Tibial artery (tissue), 4 donors: ENCODE measurements at places on chromosomes 7 and 10.

GRCh38 chr10:47037654-47038425, 126.6 kb downstream of the PTPN20 start:
- H3K27me3 ChIP-seq: no peaks in the 10 kb centered on the region
- DNase-seq: no peak
- H3K4me1 ChIP-seq: no peaks in the 10 kb centered on the region
- no peak overlapping the region for H3K27ac ChIP-seq

DNA sequence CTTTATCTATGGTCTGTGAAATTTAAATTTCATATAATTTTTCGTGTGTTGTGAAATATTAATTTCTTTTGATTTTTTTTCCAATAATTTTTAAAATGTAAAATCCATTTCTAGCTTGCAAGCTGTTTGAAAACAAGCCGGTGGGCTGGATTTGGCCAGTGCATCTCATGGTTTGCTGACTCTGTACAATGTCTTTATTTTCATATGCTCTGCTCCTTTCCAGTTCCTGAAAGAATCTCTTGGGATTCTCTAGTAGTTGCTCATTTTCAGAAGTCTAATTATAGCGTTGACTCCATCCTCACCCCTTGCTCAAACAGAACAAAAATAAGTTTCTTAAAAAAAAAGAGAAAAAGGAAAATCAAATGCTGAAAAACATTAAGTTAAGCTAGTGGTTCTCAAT, 21.4 kb downstream of the UBN2 start:
- no peaks in the 10 kb centered on the region for H3K27me3 ChIP-seq
- no peak overlapping the region for H3K4me3 ChIP-seq
- H3K36me3 ChIP-seq: peaks cover 10% of the 10 kb centered on the region
- no peak for DNase-seq

DNA sequence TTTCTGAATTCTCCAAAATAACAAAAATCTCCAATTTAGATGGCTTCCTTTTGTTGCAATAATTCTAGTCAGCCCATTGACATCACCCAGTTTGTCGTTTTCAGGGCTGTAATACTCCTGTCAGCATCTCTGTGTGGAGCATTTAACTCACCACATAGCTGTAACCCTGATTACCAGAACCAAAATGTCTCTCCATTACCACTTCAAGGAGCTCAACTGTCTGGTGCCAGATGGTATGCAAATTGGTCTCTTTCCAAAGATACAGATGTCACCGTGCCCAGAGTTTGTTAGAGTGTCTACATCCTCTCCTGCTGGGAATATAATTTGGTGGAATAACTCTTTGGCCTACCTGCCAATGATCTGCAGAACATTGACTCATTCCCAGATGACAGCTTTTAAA, 350.3 kb upstream of the POT1 start:
- no peak overlapping the region for H3K27ac ChIP-seq
- no peak for DNase-seq
- no peaks in the 10 kb centered on the region for H3K4me1 ChIP-seq
- no peaks in the 10 kb centered on the region for H3K36me3 ChIP-seq
- H3K4me3 ChIP-seq: no peak overlapping the region

DNA sequence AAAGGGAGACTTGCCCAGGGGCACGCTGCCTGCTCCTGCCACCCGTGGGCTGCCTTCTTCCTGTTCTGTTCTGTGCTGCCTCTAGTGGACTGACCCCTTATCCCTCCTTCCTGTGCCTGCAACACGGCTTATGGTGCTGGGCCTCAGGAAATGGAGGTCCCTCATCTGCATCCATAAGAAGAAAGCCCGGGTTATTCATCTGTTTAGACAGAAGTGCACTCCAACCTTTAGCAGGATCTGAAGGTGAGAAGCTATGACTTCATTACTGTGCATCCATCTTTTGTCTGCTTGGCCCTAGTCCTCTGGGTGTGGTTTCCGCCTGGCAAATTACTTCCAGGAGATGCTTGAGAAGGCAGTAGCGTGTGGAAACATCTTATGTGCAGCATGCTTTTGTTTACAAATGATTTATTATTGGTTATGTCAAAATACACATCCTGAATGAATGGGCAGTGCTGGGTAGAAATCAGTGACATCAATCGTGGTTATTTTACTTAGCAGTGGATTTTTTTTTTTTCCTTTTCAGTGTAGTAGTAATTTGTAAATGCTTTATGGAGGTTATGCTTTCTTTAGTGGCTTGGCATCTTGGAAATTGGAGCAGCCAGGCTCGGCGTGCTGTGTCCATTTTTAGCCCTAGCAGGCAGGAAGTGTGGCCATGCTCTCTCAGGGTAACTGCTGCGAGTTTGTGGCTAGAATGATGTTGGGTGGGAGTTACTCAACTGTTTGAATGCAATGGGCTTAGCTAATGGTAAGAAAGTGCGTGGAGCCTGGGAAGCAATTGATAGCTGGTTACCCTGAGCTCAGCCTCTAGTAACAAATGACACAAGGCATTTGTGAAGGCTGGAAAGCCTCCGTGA, 12.7 kb downstream of the PTPRE start:
- no peak for DNase-seq
- H3K27ac ChIP-seq: peak overlapping the region; percentile 1
- H3K4me1 ChIP-seq: peaks cover 31% of the 10 kb centered on the region
- no peaks in the 10 kb centered on the region for H3K27me3 ChIP-seq
- H3K4me3 ChIP-seq: no peak overlapping the region

DNA sequence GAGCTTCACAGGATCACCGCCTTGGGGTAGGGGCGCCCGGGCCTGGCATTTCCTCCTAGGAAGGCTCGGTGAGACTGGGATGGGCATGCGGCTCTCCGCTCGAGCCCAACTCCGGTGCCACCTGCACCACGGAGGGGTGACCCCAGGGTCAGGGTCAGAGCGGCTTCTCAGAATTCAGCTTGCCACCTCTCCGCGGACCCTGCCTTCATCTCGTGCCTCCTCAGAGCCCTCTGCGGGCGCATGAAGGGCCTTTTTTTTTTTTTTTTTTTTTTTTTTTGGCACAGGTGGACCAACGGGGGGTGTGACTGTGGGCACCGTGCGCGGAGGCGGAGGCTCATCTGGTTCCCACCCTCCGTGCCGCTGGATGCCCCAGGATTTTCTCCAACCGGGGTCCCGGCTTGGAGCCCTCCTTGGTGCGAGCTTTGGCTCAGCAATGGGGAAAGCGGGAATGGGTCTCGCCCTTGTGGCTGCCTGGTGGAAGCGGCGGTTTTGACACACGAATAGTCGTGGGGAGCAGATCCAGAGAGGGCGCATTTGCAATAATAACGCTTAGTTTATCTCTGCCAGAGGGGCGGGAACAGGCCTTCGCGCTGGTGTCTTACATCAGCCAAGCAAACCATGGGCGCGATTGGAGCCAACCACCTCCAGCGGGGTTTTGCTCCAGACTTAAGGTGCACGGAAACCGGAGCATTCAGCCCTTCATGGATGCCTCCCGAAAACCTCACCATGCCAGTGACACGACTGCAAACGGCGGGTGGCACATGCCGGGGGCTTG, 5.0 kb upstream of the TNRC18 start:
- DNase-seq: peak; percentile 82
- peak overlapping the region; percentile 98 for H3K4me3 ChIP-seq
- no peaks in the 10 kb centered on the region for H3K36me3 ChIP-seq
- no peaks in the 10 kb centered on the region for H3K27me3 ChIP-seq
- peaks cover 24% of the 10 kb centered on the region for H3K4me1 ChIP-seq

GRCh38 chr7:97873606-97874005, 1.4 kb upstream of the ASNS start:
- no peak for DNase-seq
- peaks cover 3% of the 10 kb centered on the region for H3K4me1 ChIP-seq
- no peak overlapping the region for H3K4me3 ChIP-seq
- no peaks in the 10 kb centered on the region for H3K27me3 ChIP-seq
- H3K27ac ChIP-seq: no peak overlapping the region

DNA sequence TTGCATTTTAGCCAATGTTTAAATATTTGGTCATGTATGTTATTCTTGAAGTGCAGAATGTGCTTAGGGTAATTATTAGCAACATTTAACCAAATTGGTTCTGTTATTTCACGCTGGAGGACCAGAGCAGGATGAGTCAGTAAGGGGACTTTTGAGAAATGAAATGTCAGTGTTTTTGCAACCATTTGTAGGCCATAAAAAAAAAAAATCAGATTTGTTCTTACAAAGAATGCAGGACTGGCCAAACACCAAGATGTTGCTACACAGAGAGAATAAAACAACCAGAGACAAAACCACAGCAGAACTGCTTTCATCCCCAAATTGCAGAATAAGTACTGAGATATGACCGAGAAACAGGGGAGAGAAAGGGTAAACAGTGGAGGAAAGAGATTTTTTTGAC, 62.1 kb downstream of the TPST1 start:
- H3K4me3 ChIP-seq: no peak overlapping the region
- H3K27ac ChIP-seq: peak overlapping the region; percentile 48
- no peaks in the 10 kb centered on the region for H3K4me1 ChIP-seq
- peak; percentile 74 for DNase-seq

DNA sequence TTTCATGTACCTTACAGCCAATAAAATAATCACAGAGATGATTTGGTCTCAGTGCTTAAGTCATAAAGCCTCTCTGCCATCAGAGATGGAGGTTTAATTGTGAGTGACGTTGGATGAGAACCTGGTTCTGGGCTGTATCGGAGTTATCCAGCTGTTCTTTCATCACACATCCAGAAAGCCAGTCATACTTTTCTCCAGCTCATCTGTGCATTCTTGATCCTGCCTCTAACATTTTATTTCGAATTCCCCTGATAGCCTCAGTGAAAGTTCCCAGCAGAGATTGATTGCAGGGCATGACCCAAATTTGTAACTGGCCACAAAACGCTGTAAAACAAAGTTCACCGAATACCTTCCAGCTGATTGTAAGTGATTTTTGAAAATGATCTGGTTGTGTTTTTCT, 212.6 kb upstream of the HABP2 start:
- H3K36me3 ChIP-seq: no peaks in the 10 kb centered on the region
- no peaks in the 10 kb centered on the region for H3K4me1 ChIP-seq
- no peak for DNase-seq
- H3K4me3 ChIP-seq: no peak overlapping the region
- H3K27me3 ChIP-seq: no peaks in the 10 kb centered on the region

GRCh38 chr10:119689016-119689580, 36.8 kb upstream of the INPP5F start:
- no peak overlapping the region for H3K4me3 ChIP-seq
- no peaks in the 10 kb centered on the region for H3K27me3 ChIP-seq
- no peaks in the 10 kb centered on the region for H3K4me1 ChIP-seq
- no peaks in the 10 kb centered on the region for H3K36me3 ChIP-seq

GRCh38 chr7:110804501-110804900, 286.4 kb upstream of the LRRN3 start:
- DNase-seq: no peak
- H3K4me1 ChIP-seq: no peaks in the 10 kb centered on the region
- H3K27ac ChIP-seq: no peak overlapping the region
- H3K27me3 ChIP-seq: no peaks in the 10 kb centered on the region
- H3K4me3 ChIP-seq: no peak overlapping the region

GRCh38 chr7:44945479-44945878, 33.3 kb downstream of the MYO1G start:
- no peaks in the 10 kb centered on the region for H3K4me1 ChIP-seq
- H3K27ac ChIP-seq: no peak overlapping the region
- no peak overlapping the region for H3K4me3 ChIP-seq
- DNase-seq: no peak

- no peaks in the 10 kb centered on the region for H3K27me3 ChIP-seq
- H3K4me1 ChIP-seq: no peaks in the 10 kb centered on the region
- H3K27ac ChIP-seq: no peak overlapping the region
- H3K4me3 ChIP-seq: no peak overlapping the region
- no peak for DNase-seq
- H3K36me3 ChIP-seq: no peaks in the 10 kb centered on the region
Observed at GRCh38 chr7:26096136-26096535, 55.9 kb upstream of the NFE2L3 start.

DNA sequence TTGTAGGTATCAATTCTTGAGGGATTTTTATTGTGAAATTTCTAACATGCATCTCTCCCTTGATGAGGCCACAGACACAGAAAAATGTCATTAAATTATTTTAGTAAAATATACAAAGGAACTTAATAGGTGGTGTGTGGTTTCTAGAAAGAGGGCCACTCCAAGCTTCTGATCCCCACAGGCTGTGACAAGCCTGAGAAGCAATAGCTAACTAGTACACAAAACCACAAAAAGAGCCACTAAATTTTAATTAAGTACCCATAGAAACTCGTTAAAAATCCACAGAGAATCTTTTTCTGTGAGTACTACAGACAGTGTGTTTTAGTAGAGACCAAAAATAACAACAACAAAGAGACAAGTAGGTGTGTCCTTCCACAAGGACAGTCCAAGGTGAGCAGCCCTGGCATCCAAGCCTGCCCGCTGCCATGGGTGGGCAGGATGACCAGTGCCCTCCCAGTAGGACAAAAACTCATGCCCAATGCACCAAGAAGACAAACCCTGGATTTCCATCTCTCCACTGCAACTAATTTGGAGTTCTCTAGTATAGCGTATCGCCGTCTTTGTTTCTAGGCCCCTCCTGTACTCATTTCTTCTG, 81.0 kb downstream of the RNF216 start:
- no peak for DNase-seq
- H3K4me1 ChIP-seq: peaks cover 12% of the 10 kb centered on the region

DNA sequence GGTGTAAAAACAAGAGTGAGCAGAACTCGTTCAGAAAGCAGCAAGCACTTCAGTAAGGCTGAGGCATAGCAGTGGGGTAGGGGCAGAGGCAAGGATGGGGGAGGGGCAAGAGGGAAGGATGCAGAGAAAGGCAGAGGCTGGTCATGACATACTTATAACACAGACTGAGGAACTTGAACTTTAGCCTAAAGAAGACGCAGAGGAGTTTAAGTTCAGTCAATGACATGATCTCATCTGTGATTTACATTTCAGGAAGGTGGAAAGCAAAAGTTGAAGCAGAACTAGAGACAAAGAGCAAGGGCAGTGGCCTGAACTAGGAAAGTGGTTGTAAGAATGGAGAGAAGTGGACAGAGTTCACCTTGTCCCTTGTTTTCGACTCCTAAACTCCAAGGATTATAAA, 15.8 kb downstream of the MACC1 start:
- no peak for DNase-seq
- no peaks in the 10 kb centered on the region for H3K36me3 ChIP-seq
- H3K4me3 ChIP-seq: no peak overlapping the region

GRCh38 chr10:95414016-95414830, 123.4 kb upstream of the PDLIM1 start:
- H3K36me3 ChIP-seq: peaks cover 24% of the 10 kb centered on the region
- peaks cover 69% of the 10 kb centered on the region for H3K4me1 ChIP-seq
- peak overlapping the region; percentile 10 for H3K4me3 ChIP-seq
- no peaks in the 10 kb centered on the region for H3K27me3 ChIP-seq
- no peak for DNase-seq

- H3K27ac ChIP-seq: no peak overlapping the region
- H3K36me3 ChIP-seq: no peaks in the 10 kb centered on the region
- DNase-seq: no peak
- no peak overlapping the region for H3K4me3 ChIP-seq
- H3K4me1 ChIP-seq: no peaks in the 10 kb centered on the region
- H3K27me3 ChIP-seq: no peaks in the 10 kb centered on the region
Observed at GRCh38 chr10:28704464-28705161, 27.3 kb downstream of the BAMBI start.

DNA sequence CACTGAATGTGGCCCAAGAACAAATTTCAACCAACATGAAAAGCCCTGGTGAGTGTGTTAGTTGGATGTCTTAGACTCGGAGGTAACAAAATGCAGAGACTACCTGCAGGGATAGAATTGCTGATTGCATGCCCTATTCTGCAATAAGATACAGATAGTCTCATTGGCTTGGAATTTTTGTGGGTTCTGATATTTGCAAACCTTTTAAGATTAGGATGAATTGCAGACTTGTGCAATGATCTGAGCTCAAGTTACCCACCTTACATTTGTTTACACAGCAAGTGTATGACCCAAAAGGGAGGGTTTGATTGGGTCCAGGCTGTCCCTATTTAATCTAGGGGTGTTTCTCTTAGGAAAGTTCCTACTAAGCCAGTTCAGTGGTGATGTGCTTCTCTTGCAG, 45.4 kb downstream of the GPR37 start:
- no peaks in the 10 kb centered on the region for H3K4me1 ChIP-seq
- H3K27me3 ChIP-seq: no peaks in the 10 kb centered on the region
- H3K4me3 ChIP-seq: no peak overlapping the region
- H3K36me3 ChIP-seq: no peaks in the 10 kb centered on the region
- no peak for DNase-seq
